IMR-90 (cell line): ENCODE measurements at places on chromosomes 16 and 17.

GRCh38 chr16:11556945-11557720, 29.6 kb downstream of the LITAF start:
- DNase-seq, result no peak

DNA sequence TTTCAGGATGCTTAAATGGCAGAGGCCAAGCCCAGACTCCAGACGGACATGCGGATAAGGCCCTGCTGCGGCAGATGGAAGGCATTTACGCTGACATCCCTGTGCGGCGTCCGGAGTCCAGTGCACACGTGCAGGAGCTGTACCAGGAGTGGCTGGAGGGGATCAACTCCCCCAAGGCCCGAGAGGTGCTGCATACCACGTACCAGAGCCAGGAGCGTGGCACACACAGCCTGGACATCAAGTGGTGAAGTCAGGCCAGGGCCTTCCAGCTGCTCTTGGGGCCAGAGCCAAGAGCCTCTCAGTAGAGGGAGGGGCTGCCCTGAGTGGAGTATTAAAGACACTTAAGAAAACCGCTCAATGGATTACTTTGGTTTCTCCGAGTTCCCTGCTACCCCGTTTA, 29.4 kb downstream of the NARF start:
- DNase-seq, result no peak

DNA sequence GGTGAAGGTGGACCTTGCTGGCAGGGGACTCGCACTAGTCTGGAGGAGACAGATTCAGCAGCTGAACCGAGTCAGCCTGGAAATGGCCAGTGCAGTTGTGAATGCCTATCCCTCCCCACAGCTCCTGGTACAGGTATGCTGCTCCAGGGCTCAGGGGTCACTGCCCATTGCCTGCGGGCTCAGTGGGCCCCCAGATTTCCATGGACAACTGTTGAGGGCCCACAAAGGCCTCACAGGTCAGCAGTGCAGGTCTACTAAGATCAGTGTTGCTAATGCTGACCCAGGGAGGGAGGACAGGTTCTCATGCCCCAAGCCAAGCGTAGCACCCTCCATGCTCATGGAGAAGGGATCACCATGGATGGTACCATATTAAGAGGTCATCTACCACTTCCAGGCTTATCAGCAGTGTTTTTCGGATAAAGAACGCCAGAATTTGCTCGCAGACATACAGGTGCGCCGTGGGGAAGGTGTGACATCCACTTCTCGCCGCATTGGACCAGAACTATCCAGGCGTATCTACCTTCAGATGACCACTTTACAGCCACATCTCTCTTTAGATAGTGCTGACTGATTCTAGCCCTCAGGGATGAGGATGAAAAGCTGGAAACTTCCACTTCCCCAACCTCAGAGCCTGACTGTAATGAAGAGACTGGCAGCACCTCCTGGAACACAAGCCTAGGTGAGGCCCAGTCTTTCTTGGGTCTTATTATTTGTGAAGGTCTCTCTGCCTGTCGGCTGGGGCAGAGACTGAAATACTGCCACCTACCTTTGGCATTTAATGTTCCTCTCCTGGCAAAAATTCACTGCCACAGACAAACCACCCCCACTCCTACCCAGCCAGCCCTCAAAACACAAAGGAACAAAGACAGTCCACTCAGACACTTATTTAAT, 7.6 kb downstream of the EME1 start:
- no peak for DNase-seq

DNA sequence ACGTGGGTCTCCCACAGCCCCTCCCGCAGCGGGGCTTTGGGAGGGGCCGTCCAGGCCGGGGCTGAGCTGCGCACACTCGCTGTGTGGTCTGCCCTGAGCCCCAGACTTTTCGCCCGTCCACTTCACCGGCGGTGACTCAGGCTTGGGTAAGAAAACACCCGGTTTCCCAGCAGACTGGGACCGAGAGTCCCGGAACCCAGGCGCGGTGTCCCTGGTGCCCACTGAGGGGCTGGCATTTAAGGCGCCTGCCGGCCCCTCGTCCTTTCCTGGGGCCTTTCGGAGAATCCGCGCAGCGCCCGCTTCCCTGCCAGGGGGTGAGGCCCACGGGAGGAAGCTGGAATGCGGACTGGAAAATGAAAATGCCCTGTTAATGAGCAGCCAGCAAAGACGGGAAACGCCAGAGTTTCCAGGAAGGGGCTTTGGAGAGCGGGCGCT, 100.3 kb downstream of the C16orf95 start:
- DNase-seq, result no peak

GRCh38 chr17:43020030-43020621, 2.1 kb downstream of the VAT1 start:
- no peak for DNase-seq

DNA sequence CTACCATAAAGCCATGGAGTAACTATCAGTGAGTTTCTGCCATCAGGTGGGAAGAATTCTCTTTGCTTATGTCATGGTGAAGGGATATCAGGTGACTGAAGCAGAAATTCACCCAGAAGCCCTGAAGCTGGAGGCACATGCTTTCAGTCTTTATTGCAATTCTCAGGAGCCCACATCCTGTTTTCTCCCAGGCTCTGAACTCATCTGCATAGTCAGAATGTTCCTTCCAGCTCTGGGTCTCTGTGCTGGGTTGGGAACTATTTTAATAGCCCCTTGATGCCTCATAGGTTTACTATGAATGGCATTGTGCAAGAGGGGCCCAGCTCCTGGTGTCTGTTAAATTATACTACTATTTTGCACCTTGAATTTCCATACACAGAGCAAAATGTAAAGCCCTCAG, 198.4 kb upstream of the SOX9 start:
- DNase-seq, result peak; percentile 85

GRCh38 chr17:4994081-4994595, 3.2 kb downstream of the INCA1 start:
- DNase-seq, result no peak

- DNase-seq, result peak; percentile 25
Observed at GRCh38 chr16:72371307-72372086, 199.5 kb upstream of the PMFBP1 start.
